GM04504 (cell line): ENCODE measurements at places on chromosomes 1 and 21.

DNA sequence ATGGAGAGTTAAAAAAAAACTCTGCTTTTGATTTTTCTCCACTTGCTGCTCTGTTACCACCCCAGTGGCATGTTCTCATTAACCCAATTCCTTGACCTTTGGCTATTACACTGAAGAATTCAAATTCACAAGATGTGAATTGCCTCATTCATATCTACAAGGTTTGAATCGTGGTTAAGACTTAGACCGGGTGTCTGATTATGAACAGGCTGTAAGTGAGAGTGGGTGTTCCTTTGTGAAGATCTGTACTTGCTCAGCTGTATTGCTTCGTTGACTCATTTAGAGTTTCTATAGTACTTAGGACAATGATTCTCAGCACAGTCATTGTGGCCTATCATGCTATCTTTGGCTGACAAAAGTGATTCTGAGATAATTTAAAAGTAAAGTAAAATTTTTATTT, 36.4 kb downstream of the DNM3 start:
- no peak for DNase-seq

- no peak for DNase-seq
Measured at GRCh38 chr1:29234471-29234870, 1.9 kb upstream of the PTPRU start.

GRCh38 chr1:181090641-181091126, 2.2 kb downstream of the IER5 start:
- no peak for DNase-seq

DNA sequence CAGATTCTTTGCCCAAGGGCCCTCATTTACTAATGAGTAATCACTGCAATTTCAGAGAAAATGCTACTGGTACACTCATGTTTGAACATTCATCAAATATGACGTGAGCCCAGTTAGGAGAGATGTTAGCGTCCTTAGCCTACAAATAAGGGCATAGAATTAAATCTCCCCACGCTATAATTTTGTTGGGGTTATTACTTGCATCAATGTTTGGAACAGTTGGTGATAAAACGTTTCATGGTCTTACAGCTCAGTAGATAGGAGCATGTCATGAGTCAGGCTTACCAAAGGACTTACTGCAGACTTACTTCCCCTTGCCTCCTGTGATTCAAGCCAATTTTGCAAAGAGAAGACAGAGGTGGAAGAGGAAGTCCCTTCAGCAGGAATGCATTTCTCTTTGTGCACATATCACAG, 304.0 kb downstream of the KIF26B start:
- DNase-seq = peak; percentile 35

DNA sequence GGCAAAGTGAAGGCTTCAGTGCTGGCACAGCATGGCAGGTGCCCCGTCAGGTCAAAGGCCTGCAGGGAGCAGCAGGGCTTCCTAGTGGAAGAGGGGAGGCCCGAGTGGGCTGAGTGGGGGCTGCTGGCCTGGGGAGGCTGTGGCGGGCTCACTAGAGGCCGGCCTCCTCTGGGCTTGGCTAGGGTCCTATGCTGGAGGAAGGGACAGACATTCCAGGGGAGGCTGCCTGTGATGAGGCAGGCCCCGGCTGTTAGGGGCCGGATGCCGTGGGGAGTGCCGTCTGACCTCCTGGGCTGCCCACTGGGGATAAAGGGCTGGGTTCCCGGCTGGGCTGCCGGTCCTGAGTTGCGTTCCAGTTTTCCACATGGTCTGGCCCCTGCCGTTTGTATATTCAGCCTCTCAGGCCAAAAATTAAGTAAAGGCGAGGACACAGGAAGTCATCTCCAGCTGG, 21.1 kb downstream of the PRXL2B start:
- no peak for DNase-seq
